ENCODE measurements at places on chromosomes 6 and 20.
A peak's percentile ranks its signal among the peaks of the same experiment; 100 is the strongest.

DNA sequence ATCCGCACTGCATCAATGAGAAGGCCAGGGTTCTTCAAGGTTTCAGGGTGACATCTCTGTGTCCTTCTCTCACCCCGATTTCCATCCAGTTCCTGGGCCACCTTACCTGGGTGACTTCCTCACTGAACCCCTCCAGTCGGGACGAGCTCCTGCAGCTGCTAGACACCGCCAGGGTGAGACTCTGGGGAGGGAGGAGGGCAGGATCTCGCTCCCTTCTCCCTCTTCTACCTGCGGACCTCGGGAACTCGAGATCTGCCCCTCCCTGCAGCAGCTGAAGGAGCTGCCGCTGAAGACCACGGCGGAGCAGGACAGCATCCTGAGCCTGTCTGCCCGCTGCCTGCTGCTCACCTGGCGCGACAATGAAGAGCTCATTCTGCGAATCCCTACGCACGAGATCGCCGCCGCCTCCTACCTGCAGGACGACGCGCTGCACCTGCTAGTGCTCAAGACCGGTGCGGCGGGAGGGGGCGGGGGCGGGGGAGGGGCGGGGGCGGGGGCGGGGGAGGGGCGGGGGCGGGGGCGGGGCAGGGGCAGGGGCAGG is 7.5 kb downstream of the CCM2L start:
- DNase-seq = no peak

DNA sequence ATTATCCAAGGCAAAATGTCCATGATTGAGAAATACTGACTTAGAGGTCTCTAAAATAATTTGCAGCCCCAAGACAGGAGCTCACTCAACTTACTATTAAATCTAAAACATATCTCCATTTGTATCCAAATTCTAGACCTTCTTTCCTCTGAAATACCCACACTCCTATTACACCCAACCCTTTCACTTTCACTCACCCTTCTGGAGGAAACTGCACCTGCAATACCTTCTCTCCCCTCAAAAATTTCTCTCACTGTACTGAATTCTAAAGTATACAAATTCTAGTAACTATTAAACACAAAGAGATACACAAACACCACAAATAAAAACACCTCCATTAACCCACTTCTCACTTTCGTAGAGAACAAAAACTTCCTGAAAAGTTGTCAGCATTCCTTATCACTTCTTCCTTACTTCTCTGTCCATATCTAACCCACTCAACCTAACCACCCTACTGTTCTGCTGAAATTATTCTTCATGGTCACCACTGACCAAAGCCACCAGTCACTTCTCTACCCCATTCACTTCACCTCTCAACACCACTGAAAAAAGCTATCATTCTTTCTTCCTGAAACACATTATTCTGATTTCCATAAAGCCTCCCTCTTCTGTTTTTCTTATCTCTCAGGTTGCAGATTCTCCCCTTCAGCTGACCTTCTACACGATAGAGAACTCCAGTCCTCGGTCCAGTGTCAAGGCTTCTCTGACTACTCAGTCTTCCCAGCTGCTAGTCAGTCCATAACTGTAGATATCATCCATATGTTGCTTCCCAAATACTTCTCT is 12.0 kb downstream of the LMBRD1 start:
- no peak for DNase-seq

DNA sequence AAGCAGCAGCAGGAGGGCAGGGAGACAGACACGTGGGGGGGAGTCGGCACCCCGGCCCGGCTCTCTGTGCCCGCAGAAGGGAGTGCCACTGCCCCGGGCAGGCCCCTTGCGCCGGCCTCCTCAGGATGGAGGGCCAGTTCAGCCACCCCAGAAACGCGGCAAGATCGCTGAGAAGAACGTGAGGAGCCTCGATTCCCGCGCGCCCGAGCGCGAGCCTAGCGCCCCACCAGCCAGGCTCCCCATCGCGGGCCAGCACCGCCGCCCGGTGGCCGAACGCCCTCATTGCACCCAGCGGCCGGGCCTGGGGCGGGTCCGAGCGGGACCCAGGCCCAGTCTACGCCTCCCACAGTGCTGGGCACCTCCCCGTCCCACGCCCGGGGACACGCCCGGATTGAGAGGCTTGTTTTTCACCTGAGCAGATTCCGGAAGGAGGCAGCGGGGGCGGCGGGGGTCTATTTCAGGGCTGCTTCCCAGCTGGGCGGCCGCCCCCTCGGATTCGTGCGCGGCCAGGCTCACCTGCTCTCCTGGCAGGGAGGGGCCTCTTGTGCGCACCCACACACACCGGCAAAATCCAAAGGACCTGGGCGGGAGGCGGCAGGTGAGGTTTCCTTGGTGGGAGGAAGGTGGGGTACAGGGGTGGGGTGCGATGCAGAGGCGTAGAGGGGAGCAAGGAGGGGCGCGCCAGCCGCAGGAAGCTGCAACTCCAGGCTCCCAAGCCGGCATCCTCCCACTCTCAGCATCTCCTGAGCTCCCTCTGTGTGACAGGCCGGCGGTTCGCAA is 9.0 kb upstream of the GRM4 start:
- no peak for DNase-seq

DNA sequence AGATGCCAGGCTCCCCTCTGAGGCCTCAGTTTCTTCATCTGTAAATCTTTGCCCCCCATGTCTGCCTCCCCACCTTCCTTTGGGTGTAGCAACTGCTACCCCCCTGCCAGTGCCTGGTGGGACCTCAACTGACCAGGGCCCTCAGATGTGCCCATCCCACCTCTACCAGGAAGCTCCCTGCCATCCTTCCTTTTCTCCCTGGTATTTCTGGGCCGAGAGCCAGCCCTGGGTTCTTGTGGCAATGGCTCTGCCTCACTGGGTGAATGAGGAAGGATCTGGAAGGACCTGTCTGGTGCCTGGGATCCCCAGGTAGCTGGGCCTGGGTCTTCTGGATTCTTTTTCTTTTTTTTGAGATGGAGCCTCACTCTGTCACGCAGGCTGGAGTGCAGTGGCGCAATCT is 141.1 kb upstream of the RNF24 start:
- DNase-seq = no peak

GRCh38 chr20:3121955-3122610 is 37.6 kb upstream of the AVP start:
- no peak for DNase-seq

DNA sequence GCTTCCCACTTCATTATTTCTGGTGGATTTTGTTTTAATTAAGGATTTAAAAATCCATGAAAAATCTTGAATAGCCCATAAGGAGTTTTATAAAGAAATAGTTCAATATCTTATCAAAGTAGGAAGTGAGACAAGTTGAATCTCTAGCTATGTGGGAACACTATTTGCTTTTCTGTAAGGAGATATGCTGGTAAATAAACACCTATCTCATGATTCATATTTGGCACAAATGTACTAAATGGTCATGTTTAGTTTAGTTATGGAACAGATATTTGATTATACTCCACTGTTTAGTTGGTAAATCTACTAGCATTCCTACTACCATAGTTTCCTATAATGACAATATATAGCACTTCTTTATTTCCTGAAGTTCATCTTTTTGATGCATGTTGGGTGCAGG is 239.9 kb upstream of the CEP162 start:
- DNase-seq = no peak

- peak; percentile 70 for DNase-seq
These were observed 14.0 kb downstream of the UST start for GRCh38 chr6:148760568-148761526.
